Pancreas (tissue), 10 donors: ENCODE measurements at places on chromosomes 5 and 9. TPM values are rescaled to one million over a fixed set of nuclear protein-coding genes. Genes with fewer than 3 reads are reported as not detected.

- no peak for DNase-seq
- no peaks in the 10 kb centered on the region for H3K4me1 ChIP-seq
- H3K4me3 ChIP-seq: no peak overlapping the region
- no peak overlapping the region for H3K27ac ChIP-seq
- no peaks in the 10 kb centered on the region for H3K27me3 ChIP-seq
These were observed 235.8 kb upstream of the VLDLR start for GRCh38 chr9:2385746-2386145.

DNA sequence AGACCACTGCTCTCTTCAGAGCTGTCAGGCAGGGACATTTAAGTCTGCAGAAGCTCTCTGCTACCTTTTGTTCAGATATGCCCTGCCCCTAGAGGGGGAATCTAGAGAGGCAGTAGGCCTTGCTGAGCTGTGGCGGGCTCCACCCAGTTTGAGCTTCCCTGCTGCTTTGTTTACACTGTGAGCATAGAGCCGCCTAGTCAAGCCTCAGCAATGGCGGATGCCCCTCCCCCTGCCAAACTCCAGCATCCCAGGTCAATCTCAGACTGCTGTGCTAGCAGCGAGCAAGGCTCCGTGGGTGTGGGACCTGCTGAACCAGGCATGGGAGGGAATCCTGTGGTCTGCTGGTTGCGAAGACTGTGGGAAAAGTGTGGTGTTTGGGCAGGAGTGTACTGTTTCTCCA, 59.9 kb downstream of the CAVIN4 start:
- H3K4me1 ChIP-seq: no peaks in the 10 kb centered on the region
- no peaks in the 10 kb centered on the region for H3K36me3 ChIP-seq
- no peaks in the 10 kb centered on the region for H3K27me3 ChIP-seq
- H3K4me3 ChIP-seq: no peak overlapping the region

GRCh38 chr9:113471566-113471965, 8.0 kb downstream of the RGS3 start:
- no peaks in the 10 kb centered on the region for H3K27me3 ChIP-seq
- peaks cover 9% of the 10 kb centered on the region for H3K4me1 ChIP-seq
- H3K4me3 ChIP-seq: no peak overlapping the region
- no peak for DNase-seq

- DNase-seq: no peak
- H3K27ac ChIP-seq: no peak overlapping the region
- no peak overlapping the region for H3K4me3 ChIP-seq
- no peaks in the 10 kb centered on the region for H3K4me1 ChIP-seq
These were observed 100.8 kb upstream of the DHFR start for GRCh38 chr5:80755626-80756025.

GRCh38 chr5:141529002-141529401, 40.1 kb downstream of the PCDHGC5 start:
- peaks cover 23% of the 10 kb centered on the region for H3K4me1 ChIP-seq
- no peak for DNase-seq
- no peaks in the 10 kb centered on the region for H3K36me3 ChIP-seq
- no peak overlapping the region for H3K4me3 ChIP-seq

DNA sequence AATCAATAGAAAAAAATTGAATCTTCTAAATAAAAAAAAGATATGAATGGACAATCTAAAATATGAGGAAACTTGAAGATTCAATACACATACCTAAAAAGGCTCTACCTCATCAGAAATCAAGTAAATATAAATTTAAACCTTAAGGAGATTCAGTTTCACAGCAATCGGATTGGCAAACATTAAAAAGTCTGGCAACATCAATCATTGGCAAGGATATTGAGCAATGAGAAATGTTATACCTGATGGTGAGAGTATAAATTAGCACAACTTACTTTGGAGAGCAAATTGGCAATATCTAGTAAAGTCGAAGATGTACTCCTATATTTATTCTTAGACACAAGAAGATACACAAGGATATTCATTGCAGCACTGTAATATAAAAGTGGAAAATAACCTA, 274.3 kb upstream of the EFNA5 start:
- H3K4me3 ChIP-seq: no peak overlapping the region
- no peaks in the 10 kb centered on the region for H3K4me1 ChIP-seq
- H3K27me3 ChIP-seq: no peaks in the 10 kb centered on the region
- no peak for DNase-seq
- H3K36me3 ChIP-seq: no peaks in the 10 kb centered on the region

DNA sequence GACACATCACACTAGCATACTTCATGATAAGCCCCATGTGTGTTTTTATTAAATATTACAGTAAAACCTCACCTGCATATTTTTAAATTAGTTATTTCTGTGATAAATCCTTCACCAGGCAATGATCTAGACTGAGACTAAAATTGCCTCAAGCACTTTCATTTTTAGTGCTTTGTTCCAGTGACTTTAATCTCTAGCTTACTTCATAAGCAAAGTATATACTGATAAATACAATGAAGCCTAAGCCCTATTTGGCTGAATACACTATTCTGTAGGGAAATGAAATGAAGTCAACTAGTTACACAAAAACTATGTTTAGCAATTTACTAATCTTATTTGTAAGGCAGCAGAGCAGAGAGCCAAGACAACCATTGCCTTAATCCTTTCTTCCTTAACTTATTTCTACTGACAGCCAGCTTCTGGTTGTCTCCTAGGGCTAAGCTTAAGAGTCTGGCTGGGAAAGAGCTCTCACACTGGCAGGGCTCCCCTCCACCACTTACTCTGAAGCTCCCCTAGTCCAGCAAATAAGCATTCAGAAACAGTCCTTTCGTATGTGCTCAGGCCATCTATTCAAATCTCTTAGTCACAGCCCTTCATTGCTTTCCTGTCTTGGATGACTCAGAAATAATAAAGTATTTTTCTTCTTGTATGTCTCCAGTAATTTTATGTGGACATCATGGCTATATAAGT, 31.4 kb upstream of the MTAP start:
- H3K27ac ChIP-seq: no peak overlapping the region
- H3K27me3 ChIP-seq: no peaks in the 10 kb centered on the region
- no peaks in the 10 kb centered on the region for H3K36me3 ChIP-seq
- no peak overlapping the region for H3K4me3 ChIP-seq

- H3K36me3 ChIP-seq: no peaks in the 10 kb centered on the region
- H3K27me3 ChIP-seq: no peaks in the 10 kb centered on the region
These were observed 180.6 kb downstream of the PDE4D start for GRCh38 chr5:59712836-59713497.

ADRB2 gene
- 0.70 TPM for polyA plus RNA-seq

DNA sequence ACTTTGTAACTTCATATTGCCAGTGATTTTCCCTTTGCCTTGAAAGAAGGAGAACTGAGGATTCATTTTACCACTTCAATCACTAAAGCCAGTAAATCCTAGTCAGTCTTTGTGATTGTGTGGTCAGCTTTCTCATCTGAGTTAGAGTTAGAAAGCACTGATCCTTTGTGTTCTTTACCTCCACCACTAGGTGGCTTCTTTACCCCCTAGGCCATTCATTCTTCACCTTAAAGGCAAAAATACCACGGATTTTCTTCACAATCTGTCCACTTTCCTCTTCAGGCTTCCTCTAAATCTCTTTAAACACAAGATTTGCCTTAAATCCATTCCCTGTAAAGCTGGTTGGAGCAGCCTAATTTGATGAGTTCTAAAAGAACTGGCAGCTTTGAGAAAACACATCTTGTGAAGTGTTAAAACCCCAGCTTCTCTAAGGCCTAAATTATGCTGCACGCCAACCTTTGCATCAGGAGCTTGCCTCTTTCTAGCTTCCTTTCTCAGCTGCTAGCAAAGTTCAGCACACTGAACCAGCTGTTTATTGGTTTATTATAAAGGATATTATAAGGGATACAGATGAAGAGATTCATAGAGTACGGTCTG, 20.4 kb downstream of the BDP1 start:
- H3K27ac ChIP-seq: no peak overlapping the region
- DNase-seq: no peak
- peaks cover 19% of the 10 kb centered on the region for H3K36me3 ChIP-seq
- no peaks in the 10 kb centered on the region for H3K27me3 ChIP-seq

SPATA31E1 gene
- polyA plus RNA-seq: 0.02 TPM

SLU7 gene
- 21.2 TPM for polyA plus RNA-seq

GRCh38 chr5:138305797-138306196, 25.8 kb downstream of the CDC25C start:
- H3K4me1 ChIP-seq: no peaks in the 10 kb centered on the region
- no peak overlapping the region for H3K4me3 ChIP-seq
- no peaks in the 10 kb centered on the region for H3K36me3 ChIP-seq
- DNase-seq: peak; percentile 4
- no peaks in the 10 kb centered on the region for H3K27me3 ChIP-seq

GRCh38 chr9:121612511-121612998, 38.9 kb upstream of the DAB2IP start:
- H3K27ac ChIP-seq: peak overlapping the region; percentile 63
- peaks cover 24% of the 10 kb centered on the region for H3K4me1 ChIP-seq
- DNase-seq: no peak
- no peak overlapping the region for H3K4me3 ChIP-seq
- H3K36me3 ChIP-seq: no peaks in the 10 kb centered on the region

PTGES gene
- polyA plus RNA-seq: 0.75 TPM

TRAF1 gene
- 6.2 TPM for polyA plus RNA-seq

DNA sequence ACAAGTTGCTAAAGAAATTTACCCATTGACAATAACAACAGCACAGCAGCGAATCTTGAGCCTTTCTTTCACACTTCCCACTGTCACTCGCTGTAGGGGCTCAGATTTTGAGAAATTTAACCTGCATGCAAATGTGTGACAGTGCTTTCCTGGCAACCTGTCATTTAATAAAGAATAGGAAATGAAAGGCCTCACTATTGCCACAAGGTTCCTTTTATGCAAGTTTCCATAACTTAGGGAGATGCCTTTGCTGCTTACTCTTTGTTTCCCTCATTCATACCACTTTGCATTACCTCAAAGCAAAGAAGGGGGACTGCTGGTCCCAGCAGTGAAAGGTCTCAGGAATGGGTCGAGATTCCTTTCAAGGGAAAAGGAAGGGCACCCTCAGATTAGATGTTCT, 49.5 kb downstream of the PTCD2 start:
- H3K27ac ChIP-seq: no peak overlapping the region
- H3K4me1 ChIP-seq: no peaks in the 10 kb centered on the region
- no peaks in the 10 kb centered on the region for H3K36me3 ChIP-seq
- H3K27me3 ChIP-seq: no peaks in the 10 kb centered on the region
- no peak overlapping the region for H3K4me3 ChIP-seq

PCDHAC1 gene
- polyA plus RNA-seq: 0.80 TPM

- H3K27ac ChIP-seq: no peak overlapping the region
- DNase-seq: no peak
- H3K36me3 ChIP-seq: no peaks in the 10 kb centered on the region
- H3K4me1 ChIP-seq: no peaks in the 10 kb centered on the region
- no peak overlapping the region for H3K4me3 ChIP-seq
These were observed 489.9 kb downstream of the PSAT1 start for GRCh38 chr9:78786794-78787193.

- H3K4me1 ChIP-seq: no peaks in the 10 kb centered on the region
- peak within 1 kb of the TSS; percentile 47 for H3K4me3 ChIP-seq
- no peaks in the 10 kb centered on the region for H3K27me3 ChIP-seq
- no peaks in the 10 kb centered on the region for H3K36me3 ChIP-seq
These were observed at the start of gene GNA14 for GRCh38 chr9:77648234-77649108. TSS of gene GNA14 (minus strand) at chr9:77648322. CDS start at chr9:77647793, 529 bp downstream.

- H3K4me1 ChIP-seq: no peaks in the 10 kb centered on the region
- DNase-seq: no peak
- H3K27ac ChIP-seq: no peak overlapping the region
- no peaks in the 10 kb centered on the region for H3K27me3 ChIP-seq
- H3K36me3 ChIP-seq: no peaks in the 10 kb centered on the region
- no peak overlapping the region for H3K4me3 ChIP-seq
These were observed 295.2 kb downstream of the ARHGAP26 start for GRCh38 chr5:143065185-143065965.

DNA sequence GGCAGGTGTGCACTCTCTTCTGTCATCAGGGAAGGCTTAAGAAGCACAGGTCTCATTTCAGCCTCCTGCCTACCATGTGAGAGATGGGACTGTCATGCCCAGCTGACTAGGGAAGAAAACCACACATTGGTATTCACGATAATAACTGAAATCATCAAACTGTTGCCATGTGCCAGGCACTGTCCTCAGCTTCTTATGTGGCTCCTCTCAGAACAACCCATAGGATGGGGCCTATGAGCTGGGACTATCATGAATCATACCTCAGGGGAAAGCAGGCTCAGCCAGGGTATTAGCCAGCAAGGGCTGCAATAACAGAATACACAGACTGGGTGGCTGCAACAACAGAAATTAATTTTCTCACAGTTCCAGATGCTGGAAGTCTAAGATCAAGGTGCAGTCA, 3.3 kb downstream of the AFAP1L1 start:
- H3K36me3 ChIP-seq: no peaks in the 10 kb centered on the region
- H3K27me3 ChIP-seq: no peaks in the 10 kb centered on the region
- H3K27ac ChIP-seq: no peak overlapping the region
- no peak for DNase-seq
- H3K4me1 ChIP-seq: no peaks in the 10 kb centered on the region
- no peak overlapping the region for H3K4me3 ChIP-seq

DNA sequence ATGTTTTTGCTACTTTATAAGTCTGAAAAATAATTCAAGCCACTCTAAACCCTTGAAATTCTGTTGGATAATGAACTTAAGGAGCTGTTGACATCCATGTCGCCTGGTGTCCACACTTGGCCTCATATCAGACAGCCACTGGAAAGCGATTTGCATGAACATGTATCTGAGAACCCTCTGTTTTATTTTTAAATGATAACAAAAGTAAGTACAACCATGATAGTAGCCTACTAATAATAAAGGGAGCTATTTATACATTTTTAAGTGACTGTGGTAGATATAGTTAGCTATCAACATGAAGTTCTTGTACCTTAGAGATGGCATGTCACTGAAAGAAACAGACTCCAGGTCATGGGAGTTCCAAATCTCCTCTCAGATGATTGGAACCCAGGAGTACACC, 53.3 kb downstream of the PLCXD3 start:
- H3K27me3 ChIP-seq: no peaks in the 10 kb centered on the region
- DNase-seq: no peak
- H3K4me1 ChIP-seq: peaks cover 9% of the 10 kb centered on the region
- no peak overlapping the region for H3K4me3 ChIP-seq
- H3K36me3 ChIP-seq: no peaks in the 10 kb centered on the region
- H3K27ac ChIP-seq: no peak overlapping the region

DNA sequence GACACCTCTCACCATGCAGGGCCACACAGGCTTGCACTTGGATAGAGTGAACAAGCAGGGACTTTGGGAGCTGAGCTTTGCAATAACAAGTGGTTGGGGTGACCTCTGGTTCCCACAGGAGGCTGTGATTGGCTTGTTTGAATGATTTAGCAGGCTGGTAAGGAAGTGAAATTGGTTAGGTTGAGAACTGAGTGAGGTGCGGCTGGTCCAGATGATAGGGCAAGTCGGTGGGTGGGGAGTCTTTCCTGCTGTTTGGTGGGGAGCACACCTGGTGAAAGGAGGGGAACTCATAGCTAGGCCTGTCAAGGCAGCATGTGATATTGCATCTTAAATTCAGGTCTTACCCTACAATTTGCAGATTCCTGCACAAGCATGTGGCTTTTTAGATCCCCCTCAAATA, 794.6 kb upstream of the ZNF608 start:
- H3K27ac ChIP-seq: no peak overlapping the region
- no peaks in the 10 kb centered on the region for H3K27me3 ChIP-seq
- no peaks in the 10 kb centered on the region for H3K4me1 ChIP-seq
- H3K4me3 ChIP-seq: no peak overlapping the region
- DNase-seq: no peak

- no peaks in the 10 kb centered on the region for H3K27me3 ChIP-seq
- DNase-seq: no peak
- H3K4me3 ChIP-seq: no peak overlapping the region
- no peaks in the 10 kb centered on the region for H3K4me1 ChIP-seq
- H3K27ac ChIP-seq: no peak overlapping the region
These were observed 818.2 kb downstream of the TLR4 start for GRCh38 chr9:118522093-118523028.

ENTREP1 gene
- 8.8 TPM for polyA plus RNA-seq

PCDHGC5 gene
- 0.09 TPM for polyA plus RNA-seq
